Activated naive CD4-positive, alpha-beta T cell treated with anti-CD3 and anti-CD28 coated beads for 36 hours (primary cell): ENCODE measurements at places on chromosomes 6 and 20. TPM values are rescaled to one million over a fixed set of nuclear protein-coding genes. Genes with fewer than 3 reads are reported as not detected.

Gene PTCRA
- total RNA-seq: not detected

GRCh38 chr6:8652710-8653109 is 217.4 kb upstream of the SLC35B3 start:
- DNase-seq: no peak

GRCh38 chr20:17559338-17559737 is 10.5 kb upstream of the DSTN start:
- no peak for DNase-seq

- no peak for DNase-seq
Measured at GRCh38 chr6:30156774-30157173, 4.2 kb downstream of the TRIM10 start.

DNA sequence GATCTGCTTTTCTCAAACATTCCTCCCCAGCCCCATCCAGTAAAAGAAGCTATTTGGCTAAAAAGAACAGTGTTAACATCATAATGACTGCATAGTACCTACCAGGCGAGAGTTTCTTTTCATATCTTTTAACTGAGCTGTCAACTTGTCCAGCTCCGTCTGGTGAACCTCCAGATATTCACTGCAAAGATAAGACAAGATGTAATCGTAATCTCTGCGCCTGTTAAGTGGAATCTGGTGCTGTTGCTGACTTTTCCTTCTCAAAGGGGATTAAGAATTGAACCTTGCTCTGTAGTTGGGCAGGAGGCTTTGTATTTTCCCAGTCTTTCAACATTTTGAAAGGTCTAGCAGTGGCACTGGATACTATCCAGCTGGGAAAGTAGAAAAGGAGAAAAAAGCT is 63.0 kb downstream of the RIPOR2 start:
- no peak for DNase-seq

DNA sequence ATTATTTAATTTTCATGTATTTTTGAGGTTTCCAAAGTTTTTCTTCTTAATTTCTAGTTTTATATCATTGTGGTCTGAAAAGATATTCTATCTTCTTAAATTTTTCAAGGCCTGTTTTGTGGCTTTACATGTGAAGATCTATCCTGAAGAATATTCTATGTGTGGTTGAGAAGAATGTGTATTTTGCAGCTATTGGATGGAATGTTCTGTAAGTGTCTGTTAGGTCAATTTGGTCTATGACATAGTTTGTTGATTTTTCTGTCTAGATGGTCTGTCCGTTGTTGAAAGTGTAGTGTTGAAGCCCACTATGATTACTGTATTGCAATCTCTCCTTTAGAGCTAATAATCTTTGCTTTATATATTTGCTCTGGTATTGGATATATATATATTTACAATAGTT is 125.7 kb downstream of the CRYBG1 start:
- no peak for DNase-seq
